ENCODE measurements at places on chromosomes 5 and 9. TPM values are rescaled to one million over a fixed set of nuclear protein-coding genes. Genes with fewer than 3 reads are reported as not detected.

Gene WDR31
- total RNA-seq: 1.4 TPM

Gene IL9
- not detected for total RNA-seq

GRCh38 chr5:145681216-145681615, 153.9 kb downstream of the PRELID2 start:
- no peak overlapping the region for H3K4me3 ChIP-seq
- no peaks in the 10 kb centered on the region for H3K36me3 ChIP-seq
- DNase-seq: no peak
- H3K27me3 ChIP-seq: no peaks in the 10 kb centered on the region
- no peak overlapping the region for H3K27ac ChIP-seq

GRCh38 chr5:157384971-157385709, 74.9 kb upstream of the NIPAL4 start:
- H3K4me3 ChIP-seq: no peak overlapping the region
- H3K27me3 ChIP-seq: no peaks in the 10 kb centered on the region
- peaks cover 52% of the 10 kb centered on the region for H3K4me1 ChIP-seq

DNA sequence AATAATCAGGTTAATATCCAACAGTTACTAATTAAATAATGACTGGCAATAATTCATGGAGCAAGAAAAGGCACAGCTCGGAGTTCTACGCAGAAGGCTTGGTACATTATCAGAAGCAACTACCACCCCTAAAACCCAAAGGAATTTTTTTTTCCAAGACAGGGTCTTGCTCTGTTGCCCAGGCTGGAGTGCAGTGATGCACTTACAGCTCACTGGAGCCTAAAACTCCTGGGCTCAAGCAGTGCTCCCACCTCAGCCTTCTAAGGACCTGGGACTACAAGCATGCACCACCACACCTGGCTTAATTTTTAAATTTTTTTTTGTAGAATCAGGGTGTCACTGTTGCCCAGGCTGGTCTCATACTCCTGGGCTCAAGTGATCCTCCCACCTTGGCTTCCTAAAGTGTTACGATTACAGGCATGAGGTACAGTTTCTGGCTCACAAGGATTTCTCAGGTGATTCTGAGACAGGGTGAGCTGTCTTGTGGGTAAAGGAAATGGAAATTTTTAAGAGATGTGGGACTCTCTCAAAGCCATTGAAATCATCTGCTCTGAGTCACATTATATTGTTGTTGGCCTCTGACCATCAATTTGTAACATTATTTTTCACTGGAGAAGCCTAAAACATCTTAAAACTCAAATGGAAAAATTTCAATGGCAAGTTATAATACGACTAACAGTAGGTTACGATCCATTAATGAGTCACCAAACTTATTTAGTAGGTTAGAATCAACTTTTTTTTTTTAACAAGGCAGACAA, 19.7 kb upstream of the HSDL2 start:
- H3K4me1 ChIP-seq: peaks cover 5% of the 10 kb centered on the region
- DNase-seq: peak; percentile 72
- H3K4me3 ChIP-seq: no peak overlapping the region
- no peaks in the 10 kb centered on the region for H3K27me3 ChIP-seq
- peak overlapping the region; percentile 26 for H3K27ac ChIP-seq

Data from osteoblast (primary cell).